ENCODE measurements at places on chromosomes 7 and 10.

DNA sequence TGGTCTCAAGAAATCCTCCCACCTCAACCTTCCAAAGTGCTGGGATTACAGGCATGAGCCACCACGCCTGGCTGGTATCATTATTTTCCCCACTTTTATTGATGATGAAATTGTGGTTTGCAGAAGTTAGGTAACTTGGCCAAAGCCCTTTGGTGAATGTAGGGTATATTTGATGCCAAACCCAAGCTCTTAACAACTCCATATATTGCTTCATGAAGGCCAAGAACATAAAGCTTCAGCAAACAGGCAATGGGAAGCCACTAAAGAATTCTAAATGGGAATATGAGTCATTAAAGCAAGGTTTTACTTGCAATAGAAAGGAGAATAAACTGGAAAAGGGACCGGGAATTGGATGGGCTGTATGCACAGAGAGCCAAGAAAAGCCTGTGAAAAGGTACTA lies 142.7 kb downstream of the KMT2E start:
- DNase-seq = no peak

DNA sequence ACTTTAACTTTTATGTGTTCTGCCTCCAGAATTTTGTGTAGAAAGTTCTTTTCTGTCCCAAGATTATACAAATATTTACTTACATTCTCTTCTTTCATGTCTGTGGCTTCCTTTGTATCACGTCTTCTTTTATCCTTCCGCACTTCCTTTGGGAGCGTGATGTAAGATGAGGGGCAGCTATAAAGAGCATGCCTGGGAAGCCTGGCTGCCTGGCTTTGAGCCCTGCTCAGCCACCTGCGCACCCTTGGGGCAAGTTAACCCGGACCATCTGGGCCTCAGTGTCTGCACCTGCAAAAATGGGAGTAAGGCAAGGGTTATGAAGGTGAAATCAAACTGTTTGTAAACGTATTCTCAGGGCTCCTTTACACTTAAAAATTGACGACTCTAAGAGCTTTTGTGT lies 25.2 kb downstream of the PALD1 start:
- no peak for DNase-seq

DNA sequence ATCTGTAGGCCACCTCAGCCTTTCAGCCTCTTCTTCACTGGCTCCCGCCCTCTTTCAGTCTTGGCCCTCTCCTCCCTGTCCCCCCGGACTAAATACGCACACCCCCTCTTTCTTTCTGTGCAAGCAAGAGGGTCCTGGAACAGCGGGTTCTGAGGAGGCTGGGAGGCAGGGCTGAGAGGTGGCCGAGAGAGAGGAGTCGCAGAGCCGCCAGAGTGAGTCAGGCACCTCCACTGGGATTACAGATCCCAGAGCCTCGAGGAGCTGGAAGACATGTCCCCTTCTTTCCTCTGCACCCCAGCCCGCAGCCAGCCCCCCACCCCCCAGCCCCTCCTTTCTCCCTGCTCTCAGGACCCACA lies 182 bp downstream of the CCDC136 start:
- DNase-seq = no peak

DNA sequence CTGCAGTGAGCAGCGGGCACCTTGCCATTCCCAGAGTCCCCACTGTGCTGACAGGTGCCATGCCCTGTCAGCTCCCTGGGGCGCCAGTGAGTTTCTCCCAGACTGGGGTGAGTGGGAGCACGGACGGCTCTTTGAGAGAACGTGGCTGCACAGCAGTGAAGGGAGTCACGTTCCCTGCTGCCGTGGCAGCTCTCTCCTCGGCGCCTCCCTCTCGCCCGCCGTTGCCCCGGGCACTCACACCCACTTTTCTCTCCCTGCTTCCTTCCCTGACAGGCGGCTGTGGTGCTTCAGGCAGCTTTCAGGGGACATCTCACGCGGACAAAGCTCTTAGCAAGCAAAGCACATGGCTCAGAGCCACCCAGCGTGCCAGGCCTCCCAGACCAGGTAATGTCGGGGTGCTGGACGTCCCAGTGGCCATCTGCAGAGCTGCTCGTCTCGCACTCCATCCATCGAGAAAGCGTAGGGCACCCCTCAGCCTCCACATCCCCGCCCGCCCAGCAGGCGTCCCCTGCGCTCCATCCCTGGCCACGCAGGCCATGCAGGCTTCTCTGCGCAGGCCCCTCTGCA lies 27.1 kb upstream of the TTYH3 start:
- DNase-seq = no peak

DNA sequence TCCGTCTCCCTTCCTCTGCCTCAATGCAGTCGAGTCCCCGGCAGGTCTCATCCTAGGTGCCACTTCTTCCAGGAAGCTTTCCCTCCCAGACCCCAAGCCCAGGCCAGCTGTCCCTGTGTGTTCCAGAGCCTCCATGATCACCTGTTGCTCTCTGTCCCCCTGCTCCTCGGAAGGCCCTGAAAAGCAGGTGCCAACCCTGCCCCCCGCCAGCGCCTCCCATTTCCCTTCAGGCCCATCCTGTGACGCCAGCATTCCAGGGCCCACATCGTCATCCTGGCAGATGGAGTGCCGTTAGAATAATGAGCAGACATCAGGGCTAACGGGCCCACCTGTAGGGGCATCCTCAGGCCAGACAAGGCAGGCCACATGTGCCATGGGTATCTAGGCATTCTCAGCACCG lies 253.0 kb upstream of the PPP2R2D start:
- DNase-seq = no peak

Measured in activated CD4-positive, alpha-beta T cell treated with anti-CD3 and anti-CD28 coated beads, Interleukin-2, amount 50 U/mL, for 4 hours (primary cell).